Stimulated activated CD8-positive, alpha-beta memory T cell treated with anti-CD3 and anti-CD28 coated beads, Interleukin-2, amount 100 ng/mL, for 48 hours (primary cell): ENCODE measurements at places on chromosomes 16 and 17.

DNA sequence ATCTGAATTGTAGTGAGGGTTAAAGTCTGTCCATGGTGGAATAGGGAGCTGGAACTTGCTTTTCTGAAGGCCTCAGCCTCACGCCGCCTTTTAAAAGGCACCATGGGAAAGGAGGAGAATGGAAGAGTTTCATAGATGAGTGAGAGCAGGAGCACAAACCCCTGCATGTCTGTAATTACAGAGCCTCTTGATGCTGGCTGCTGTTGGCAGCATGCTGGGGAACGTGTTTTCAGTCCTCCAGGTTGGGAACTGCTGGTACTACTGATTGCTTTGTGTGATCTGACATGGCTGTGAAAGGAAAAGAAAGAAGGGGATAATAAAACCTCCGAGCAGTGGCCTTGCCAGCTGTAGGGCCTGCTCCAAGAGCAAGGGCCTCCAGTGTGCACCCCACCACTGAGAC, 16.8 kb upstream of the DYNLL2 start:
- no peak for DNase-seq

DNA sequence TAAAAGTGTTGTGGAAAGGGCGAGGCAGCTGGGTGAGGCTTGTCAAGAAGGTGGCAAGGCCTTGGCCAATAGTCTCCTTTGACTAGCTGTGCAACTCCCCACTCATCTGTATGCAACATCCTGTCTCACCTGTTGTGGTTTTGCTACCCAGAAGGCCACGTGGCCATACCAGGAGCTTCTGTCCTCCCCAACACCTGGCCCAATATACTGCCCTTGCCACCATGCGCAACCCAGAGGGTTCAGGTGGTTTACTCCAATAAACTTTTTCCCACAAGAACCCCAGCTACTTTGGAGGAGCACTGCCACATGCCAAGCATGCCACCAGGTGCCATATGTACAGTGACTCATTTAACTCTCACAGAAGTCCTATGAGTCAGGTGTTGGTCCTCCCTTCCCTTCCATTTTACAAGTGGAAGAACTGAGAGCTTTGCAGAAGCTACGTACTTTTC, 10.2 kb downstream of the MYO19 start:
- DNase-seq, result no peak

GRCh38 chr17:18093616-18094408, 6.1 kb downstream of the DRG2 start:
- peak; percentile 10 for DNase-seq

DNA sequence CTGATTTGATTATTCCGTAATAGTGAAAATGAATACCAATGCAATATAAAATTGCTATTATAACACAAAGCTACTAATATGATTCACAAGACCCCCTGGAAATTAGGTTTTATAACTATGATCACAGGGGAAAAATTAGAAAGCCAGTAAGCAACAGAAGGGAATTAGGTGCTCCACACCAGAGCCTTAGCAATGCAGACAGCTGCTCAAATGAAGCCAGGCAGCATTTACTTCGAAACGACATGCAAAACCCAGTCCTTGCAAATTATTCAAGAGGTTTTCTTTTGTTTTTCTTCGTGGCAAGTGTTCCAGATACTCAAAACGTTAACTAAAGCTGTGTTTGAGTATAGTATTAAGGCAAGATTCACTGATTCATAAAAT, 47.9 kb downstream of the TOX3 start:
- no peak for DNase-seq

- no peak for DNase-seq
Measured at GRCh38 chr17:65000798-65001197, 55.7 kb downstream of the GNA13 start.

- DNase-seq, result no peak
Measured at GRCh38 chr17:72687886-72688285, 404.6 kb downstream of the SLC39A11 start.

- DNase-seq, result no peak
Measured at GRCh38 chr16:84082835-84083569, 33.7 kb downstream of the MBTPS1 start.

- no peak for DNase-seq
Measured at GRCh38 chr17:70581459-70581858, 412.1 kb downstream of the KCNJ2 start.

GRCh38 chr16:15835136-15835878, 21.5 kb downstream of the MYH11 start:
- no peak for DNase-seq

DNA sequence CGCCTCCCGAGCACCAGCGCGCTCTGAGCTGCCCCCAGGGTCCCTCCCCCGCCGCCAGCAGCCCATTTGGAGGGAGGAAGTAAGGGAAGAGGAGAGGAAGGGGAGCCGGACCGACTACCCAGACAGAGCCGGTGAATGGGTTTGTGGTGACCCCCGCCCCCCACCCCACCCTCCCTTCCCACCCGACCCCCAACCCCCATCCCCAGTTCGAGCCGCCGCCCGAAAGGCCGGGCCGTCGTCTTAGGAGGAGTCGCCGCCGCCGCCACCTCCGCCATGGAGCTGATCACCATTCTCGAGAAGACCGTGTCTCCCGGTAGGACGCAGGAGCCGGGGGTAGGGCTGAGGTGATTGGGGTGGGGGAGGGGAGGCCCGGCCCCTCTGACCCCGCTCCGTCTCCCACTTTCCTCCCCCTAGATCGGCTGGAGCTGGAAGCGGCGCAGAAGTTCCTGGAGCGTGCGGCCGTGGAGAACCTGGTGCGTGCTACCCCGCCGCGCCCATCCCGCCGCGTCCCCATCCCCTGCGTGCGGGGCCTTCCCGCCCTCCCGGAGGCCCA, 329 bp downstream of the KPNB1 start:
- peak; percentile 39 for DNase-seq

- DNase-seq, result no peak
Measured at GRCh38 chr17:37422971-37423625, 16.4 kb downstream of the TADA2A start.

- no peak for DNase-seq
Measured at GRCh38 chr16:88382491-88383400, at the start of gene ZNF469. Gene ZNF469 (plus strand): TSS chr16:88382959. CDS start chr16:88427471, 44,512 bp downstream.

GRCh38 chr16:28181515-28181914, 30.2 kb downstream of the XPO6 start:
- no peak for DNase-seq

- no peak for DNase-seq
Measured at GRCh38 chr17:540631-541030, 174.0 kb downstream of the VPS53 start.

DNA sequence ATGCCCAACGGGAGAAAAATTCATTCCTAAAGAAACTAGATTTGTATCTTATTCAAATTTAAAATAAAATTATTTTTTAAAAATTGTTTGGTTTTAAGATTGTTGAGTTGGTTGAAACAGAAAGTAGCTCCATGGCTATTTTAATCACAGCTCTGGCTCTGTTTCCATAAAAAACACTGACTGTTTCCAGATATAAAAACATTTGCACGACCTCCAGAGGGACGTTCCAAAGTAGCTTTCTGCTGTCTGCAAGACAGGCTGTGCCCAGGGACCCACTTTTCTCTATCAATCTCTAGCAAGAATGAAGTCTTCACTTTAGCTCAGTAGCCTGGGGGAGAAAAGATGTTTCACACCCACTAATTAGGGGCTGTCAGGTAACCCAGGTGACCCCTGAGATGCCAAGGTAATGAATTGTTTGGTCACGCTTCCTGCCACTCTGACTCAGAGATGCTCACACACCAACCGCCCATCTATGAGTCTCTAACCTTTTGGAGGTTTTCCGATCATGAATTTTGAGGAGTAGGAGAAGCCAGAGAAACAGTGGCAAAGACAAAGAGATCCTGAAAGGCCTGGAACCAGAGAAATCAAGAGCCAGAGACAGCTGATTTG, 220.1 kb upstream of the SOX9 start:
- DNase-seq, result no peak

DNA sequence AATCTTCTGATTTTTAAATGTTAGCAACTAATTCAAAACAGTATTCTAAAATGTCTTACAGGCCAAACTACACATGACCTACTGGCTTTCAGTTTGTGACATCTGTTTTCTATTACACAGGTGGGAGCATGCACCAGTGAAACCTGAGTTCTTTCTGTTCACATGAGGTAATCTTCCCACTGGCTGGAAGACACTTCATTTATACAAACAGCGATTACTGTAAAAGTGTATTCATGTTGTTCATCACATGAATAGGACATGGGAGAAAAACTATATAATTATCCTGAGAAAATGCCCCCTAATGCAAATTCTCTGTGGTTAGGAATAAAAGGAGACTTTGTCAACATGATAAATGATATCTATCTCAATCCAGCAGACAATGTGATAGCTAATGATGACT, 11.1 kb upstream of the PIK3R5 start:
- no peak for DNase-seq

- no peak for DNase-seq
Measured at GRCh38 chr16:78448658-78449271, 349.3 kb downstream of the WWOX start.

GRCh38 chr17:70774339-70775117, 605.2 kb downstream of the KCNJ2 start:
- DNase-seq, result no peak

DNA sequence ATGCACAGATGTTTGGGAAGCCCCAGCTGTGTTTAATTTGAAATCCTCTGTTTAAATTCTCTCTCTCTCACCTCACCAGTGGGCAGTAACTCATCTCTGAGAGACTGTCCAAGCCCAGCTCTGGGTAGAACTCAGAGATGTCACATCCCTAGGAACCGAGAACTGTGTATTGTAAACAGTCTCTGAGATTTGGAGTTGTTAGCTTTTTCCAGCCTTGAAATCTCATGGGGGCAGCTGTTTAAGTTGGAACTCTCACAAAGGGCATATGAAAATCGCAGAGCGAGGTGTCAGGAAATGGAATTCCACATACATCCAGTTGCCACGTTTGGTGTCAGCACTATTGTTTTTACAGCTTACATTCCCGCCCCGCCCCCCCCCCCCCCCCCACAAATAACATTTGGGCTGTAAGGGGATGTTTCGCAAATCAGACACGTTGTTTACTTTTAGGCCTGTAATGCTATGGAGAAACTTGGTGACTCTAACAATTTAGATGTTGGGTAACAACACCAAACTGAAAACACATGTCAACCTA, 34.3 kb downstream of the VPS35L start:
- DNase-seq, result no peak

DNA sequence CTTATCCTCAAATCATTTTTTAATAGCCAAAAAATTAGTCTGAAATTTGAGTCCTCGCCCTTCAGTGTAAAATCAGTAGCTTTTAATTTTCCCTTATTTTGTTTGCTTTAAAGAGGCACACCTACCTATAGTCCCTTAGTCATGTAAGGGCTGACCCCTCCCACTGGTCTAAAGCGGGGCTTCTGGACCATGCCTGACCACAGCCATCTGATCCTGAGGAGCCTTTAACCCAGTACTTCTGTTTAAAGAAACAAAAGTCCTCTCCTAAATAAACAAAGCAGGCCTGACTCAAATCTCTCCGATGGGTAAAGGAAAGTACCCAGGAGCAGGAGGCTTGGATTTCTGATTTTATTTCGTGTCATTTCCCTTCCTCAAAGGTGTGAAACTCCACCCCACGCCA, 92.0 kb upstream of the CCL2 start:
- DNase-seq, result no peak

- DNase-seq, result no peak
Measured at GRCh38 chr17:14579716-14580115, 278.8 kb downstream of the HS3ST3B1 start.

DNA sequence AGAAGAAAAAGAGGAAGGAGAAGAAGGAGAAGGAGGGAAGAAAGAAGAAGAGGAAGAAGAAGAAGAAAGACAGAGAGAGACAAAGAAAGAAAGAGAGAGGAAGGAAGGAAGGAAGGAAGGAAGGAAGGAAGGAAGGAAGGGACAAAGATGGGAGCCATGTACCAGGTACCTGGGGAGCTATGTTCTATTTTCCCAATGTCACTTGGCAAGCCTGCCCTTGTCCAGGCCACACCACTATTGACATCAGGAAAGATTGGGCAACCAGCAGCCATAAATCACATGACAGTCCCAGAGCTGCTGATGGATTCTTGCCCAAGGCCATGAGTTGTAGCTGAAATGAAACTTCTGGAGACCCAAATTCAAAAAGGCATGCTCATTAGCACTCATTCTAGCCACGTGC, 2.7 kb upstream of the CES1 start:
- no peak for DNase-seq
